Common myeloid progenitor, CD34-positive (primary cell): ENCODE measurements at places on chromosomes 16 and 17.
A peak's percentile ranks its signal among the peaks of the same experiment; 100 is the strongest.

GRCh38 chr17:43018932-43019331 is 3.3 kb downstream of the VAT1 start:
- DNase-seq = no peak

DNA sequence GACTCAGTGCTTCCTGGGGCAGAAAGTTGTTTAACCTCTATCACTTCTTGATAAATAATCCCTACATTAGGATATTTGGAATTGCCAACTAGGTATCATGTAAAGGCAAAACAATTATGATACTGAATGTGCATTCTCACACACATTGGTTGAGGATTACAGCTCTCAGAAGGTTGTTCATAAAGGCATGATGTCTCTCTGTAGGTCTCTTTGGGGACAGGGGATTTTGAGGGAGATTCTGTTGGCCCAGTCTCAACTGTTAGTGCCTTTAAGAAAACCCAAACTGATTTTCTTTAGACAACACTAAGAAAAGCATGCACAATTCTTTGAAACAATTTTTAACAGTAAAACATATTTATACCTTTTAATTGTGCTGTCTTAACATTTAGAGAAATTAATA is 56.5 kb downstream of the GNAO1 start:
- no peak for DNase-seq

DNA sequence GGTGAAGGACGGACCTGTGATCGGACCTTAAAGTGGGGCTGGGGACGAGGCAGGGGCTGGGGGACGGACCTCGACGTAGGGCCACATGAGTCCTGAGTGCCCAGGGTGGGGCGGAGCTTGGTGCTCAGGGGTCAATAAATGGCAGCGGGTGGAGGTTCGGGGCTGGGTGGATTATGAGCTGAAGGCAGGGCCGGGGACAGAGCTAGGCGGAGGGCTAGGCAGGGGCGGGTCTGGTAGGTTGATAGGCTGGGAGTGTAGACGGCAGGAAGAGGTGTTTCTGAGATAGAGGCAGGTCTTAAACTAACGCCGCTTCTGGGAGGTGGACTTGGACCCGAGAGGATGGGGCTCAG is 733 bp downstream of the CHRNB1 start:
- peak; percentile 56 for DNase-seq

DNA sequence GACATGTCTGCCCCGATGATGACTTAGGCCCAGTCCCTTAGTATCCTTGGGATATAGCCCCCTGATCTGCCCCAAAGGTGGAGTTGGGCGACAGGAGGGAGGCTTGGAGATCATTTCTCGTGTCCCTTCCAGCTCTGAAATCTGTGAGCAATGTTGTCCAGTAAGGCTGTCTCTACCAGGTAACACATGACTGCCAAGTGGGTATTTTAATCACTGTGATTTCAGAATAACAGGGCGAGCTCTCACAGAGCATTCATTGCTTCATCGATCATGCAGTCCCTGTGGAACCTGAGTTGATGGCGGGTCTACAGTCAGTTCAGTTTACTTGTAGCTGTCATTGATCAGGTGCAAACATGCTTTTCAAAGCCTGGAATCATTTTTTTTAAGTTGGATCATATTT is 39.2 kb downstream of the KSR1 start:
- no peak for DNase-seq

DNA sequence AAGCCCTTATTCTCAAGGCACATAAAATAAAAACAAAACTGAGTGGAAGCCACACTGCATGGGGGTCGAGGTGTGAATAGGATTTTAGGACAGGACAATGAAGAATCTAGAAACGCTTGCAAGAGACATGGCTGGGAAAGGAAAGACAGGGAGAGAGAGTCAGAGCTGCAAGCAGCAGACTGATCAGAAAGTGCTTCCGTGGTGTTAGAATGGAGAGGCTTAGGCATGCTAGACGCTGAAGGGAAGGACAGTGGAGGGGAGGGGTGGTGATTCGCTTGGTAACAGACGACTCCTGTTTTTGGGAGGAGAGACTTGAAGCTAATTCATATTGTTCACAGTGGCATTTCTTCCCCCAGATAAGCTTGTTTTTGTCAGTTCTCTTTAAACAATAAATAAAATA is 173.5 kb downstream of the AIPL1 start:
- no peak for DNase-seq

GRCh38 chr17:35254107-35254773 is 11.4 kb downstream of the SLFN5 start:
- no peak for DNase-seq

- DNase-seq = no peak
Measured at GRCh38 chr17:57107498-57108101, 22.6 kb downstream of the AKAP1 start.

GRCh38 chr17:66378296-66378695 is 75.9 kb downstream of the PRKCA start:
- DNase-seq = no peak

DNA sequence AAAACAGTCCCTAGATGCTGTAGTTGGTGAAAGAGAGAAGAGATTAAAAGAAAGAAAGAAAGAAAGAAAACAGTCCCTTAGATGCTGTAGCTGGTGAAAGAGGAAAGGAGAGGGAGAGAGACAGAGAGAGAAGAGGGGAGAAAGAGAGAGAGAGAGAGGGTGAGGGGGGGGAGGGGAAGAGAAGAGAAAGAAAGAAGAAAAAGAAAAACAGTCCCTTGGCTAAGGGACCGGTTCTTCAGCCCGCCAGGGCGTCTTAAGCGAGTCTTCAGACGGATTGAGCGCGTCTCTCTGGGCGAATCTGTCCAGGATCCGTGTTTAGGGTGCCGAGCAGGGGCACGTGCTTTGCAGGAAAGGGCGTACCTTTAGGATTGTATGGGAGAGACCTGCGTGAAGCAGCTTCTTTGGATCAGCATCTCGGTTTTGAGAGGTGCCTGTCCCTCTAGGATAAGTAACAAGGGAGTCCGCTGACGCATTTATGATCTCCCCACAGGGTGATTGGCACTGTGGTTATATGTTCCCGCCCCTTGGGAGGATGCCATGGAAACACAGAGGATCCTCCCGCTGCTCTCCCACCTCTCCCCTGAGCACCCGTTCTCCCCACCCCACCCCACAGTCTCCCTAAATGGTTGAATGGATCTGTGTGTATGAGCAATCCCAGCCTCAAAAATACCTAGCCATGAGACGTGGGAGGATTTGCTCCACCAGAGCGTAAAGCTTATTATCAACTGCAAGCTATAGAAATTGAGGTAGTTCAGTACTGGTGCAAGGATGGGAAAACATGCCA is 16.7 kb downstream of the GNGT2 start:
- peak; percentile 71 for DNase-seq

GRCh38 chr17:14451729-14452191 is 150.9 kb downstream of the HS3ST3B1 start:
- DNase-seq = no peak
